H54 (cell line): ENCODE measurements at places on chromosomes 11 and 22.

- no peak for DNase-seq
These were observed 27.7 kb downstream of the SLC36A4 start for GRCh38 chr11:93169950-93170561.

- no peak for DNase-seq
These were observed 104.7 kb upstream of the GUCY1A2 start for GRCh38 chr11:107123022-107123421.

GRCh38 chr11:78560826-78561484, 13.7 kb downstream of the NARS2 start:
- no peak for DNase-seq

DNA sequence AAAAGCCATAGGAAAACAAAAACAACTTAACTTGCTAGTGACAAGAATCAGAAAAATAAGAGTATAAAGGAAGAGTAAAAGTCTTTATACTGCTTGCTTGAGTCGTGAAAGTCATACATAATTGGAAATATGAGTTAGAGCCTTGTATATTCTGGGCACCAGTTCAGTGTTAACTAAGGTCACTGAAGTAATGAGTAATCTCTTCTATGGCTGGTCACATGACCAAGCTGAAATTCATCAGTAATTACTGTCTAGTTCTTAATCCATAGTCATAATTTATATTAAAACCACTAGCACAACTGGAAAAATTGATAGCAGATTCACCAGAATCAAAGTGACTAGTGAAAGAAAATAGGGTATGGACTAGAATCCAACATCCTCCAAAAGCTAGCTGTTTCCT, 84.4 kb upstream of the SLC5A12 start:
- DNase-seq, result no peak

DNA sequence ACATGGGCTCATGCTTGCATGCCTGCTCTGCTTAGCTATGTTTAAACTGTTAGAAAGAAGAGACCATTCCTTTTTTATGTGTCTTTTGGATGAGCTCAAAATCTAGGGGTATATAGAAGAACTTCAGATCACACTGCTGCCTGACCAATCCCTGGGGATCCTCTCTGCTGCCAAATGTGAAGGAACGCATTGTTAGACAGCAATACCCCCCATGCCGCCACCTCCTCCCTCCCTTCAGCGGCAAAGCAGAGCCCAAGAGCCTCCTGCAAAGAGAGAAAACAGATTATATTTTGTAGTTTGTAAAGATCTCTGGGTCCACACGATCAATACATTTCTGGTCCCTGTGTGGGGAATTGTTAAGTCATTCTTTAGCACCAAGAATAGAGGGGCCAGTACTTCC, 677.6 kb downstream of the NTM start:
- no peak for DNase-seq

DNA sequence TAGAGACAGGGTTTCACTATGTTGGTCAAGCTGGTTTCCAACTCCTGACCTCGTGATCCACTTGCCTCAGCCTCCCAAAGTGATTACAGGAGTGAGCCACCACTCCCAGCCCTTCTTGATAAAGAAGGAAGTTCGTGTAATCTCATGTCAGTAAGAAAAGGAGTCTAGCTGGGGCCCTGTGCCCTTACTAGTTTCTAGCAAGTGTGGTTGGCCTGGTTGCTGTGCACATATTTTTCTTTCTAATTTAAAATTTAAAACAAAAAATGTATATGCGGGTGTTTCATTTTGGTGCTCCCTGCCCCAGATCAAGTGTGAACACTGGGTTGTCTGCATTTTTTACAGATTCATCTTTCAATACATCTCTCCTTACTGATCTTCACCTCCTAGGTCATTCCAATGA, 770.8 kb upstream of the TENM4 start:
- no peak for DNase-seq

DNA sequence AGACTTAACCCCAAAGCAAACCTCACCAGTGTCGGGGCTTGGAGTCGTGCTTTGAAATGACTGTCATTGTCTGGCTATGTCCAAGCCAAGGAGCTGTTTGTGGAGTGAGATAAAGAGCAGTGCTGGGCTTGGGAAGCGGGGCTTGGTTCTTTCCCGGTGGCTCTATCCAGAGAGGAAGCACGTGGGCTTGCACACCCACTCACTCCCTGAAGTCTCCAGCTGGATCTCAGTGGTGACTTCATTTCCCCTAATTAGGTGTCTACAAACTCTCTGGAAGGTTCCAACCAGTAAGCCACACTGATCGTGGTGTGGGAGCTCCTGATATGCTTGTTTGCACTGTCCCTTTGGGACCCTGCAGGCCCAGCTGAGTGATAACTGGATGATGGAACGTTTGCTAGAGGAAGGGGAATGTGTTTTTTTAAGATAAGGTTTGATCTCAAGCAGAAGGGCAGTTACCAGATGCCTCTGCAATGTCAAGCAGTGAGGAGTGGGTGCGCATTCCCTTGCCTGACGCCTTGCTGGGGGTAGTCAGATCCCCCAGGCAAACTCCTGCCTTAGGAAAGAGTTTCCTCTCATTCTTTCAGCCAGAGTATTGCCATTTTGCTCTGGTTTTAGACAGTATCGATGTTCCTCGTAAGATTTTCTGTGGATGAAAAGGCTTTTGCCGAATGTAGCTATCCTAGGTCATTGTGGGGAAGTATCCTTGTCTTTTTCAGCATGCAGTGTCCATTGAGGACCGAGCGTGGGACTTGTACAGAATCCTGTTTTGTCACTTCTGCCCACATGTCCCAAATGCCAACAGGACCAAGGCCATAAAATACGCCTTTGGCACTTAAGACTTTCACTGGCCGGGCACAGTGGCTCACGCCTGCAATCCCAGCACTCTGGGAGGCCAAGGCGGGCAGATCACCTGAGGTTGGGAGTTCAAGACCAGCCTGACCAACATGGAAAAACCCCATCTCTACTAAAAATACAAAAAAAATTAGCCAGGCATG, 90.9 kb downstream of the MICAL2 start:
- no peak for DNase-seq

- no peak for DNase-seq
These were observed 268.4 kb downstream of the NELL1 start for GRCh38 chr11:20937826-20938225.

DNA sequence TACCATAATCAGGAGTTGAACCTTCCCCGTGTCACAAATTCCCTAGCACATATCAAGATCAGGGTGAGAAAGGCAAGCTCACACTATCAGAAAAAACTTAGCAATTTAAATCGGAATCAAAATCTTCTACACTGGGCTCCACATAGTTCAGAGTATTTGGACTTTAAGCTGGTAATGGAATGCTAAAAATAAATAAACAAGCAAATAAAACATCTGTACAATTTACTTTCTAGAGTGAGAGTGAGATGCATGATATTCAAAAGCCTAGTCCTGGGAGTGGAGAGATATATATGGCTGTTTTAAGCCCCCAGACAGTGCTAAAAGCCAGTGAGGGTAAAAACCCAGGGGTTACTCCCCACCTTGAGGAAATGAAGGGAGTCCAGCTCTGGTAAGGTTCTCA, 380.6 kb downstream of the SOX6 start:
- DNase-seq, result no peak

GRCh38 chr22:48199667-48200066, 1437.2 kb downstream of the TBC1D22A start:
- DNase-seq, result no peak

DNA sequence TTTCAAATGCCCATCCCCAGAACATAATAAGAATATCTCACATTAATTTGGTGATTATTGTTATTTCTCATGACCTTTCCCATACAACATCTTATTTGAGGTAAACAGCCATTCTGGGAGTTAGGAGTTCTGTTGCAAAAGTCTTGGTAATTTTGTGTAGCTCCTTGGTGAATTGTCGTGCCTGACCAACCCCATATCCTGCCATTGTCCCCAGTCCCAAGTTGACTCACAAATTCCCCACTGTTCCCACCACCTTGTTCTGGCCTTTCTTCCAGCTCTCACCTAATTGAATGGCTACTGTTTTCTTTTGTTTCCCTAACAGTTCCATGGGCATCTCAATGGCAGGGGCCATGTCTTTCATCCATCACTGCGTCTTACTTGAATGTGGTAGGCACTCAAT, 8.0 kb downstream of the MTNR1B start:
- no peak for DNase-seq

- DNase-seq, result no peak
These were observed 34.6 kb downstream of the SPECC1L start for GRCh38 chr22:24305260-24305692.

- no peak for DNase-seq
These were observed 46.6 kb downstream of the LRRC32 start for GRCh38 chr11:76623884-76624419.

DNA sequence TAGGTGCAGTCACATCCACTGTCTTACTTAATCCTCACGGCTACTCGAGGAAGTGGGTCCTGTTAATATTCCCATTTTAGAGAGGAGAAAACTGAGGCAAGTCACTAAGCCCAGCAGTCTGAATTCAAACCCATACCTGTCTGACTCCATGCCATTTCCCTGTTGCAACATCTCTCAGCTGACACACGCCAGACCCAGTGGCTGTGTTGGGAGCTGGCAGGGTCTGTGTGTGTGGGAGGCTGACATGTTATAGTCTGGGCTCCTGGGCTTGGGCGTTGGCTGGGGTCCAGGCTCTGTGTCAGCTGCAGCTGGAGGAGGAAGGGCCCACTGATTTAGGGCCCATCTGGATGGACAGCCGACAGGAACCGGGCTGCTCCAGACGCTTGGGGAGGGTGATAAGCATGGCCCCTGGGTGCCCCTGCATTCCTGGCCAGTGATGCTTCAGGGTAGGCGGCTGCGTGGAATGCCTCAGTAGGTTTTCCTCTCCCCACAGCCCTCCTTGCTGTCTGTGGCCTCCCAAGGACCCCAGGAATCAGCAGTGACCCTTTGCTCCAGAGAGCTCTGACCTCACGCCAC, 562.5 kb downstream of the MN1 start:
- DNase-seq, result peak; percentile 74

DNA sequence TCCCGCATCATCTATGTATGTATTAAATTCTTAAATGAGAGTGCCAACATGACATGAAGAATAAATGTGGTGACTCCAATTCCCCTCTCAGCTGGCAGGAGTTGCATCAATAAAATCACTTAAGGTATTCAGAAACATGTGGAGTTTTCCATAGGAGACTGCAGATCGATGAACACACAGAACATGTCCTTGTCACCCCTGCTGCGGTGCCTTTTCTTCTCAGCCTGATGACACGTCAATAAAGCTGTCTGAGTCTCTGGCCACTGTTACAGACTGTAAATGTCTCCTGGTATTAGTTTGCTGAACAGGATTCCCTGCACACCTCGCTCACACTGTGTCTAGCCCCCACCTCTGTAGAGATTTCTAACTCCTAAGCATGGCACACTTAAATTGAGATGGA, 460.5 kb downstream of the LRRC4C start:
- DNase-seq, result no peak

GRCh38 chr11:28529540-28530410, 421.6 kb downstream of the METTL15 start:
- DNase-seq, result no peak

- DNase-seq, result no peak
These were observed 265.4 kb downstream of the CADM1 start for GRCh38 chr11:115238791-115239190.

DNA sequence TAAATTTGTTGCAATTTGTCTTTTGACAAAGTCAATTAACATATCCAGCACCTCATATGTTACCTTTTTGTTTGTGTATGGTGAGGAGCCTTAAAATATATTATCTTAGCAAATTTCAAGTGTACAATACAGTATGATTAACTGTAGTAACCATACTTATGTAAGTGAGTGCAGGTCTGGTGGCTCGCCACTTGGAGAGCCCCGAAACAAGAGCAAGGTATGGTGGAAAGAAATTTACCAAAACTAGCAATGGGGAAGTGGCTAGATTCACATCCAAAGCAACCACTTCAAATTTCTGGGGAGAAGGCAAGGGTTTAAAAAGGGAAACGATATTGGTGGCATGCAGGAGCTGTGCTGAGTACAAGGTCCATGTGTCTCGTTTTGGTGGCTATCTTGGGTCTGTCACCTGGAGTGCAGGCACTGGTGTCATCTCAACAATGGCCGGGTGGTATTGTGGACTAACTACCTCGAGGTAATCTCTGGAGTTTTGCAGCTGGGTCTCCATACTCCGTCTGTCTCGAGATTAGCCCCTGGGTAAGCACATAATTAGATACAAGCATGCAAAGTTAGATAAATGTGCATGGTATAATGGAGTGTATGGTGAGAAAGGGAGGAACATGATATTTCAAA, 8.2 kb upstream of the FNBP4 start:
- DNase-seq, result no peak

DNA sequence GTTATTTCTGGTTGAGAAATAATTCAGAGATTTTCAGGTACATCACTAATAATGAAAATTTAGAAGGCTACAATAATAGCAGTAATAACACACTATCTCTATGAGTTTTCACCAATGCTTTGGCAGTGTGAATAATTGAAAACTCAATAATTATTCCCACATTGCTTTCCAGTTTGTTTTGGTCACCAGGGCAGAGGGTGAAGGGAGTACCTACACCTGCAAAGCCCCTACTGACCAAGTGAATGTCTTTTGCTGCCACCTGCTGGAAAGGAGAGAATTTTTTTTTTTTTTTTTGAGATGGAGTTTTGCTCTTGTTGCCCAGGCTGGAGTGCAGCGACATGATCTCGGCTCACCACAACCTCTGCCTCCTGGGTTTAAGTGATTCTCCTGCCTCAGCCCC, 3.2 kb downstream of the NELL1 start:
- DNase-seq, result no peak

GRCh38 chr11:60813324-60813723, 28.2 kb downstream of the MS4A10 start:
- no peak for DNase-seq

- DNase-seq, result no peak
These were observed 12.9 kb downstream of the SERPINH1 start for GRCh38 chr11:75574698-75575602.

- no peak for DNase-seq
These were observed 39.8 kb upstream of the MUC5AC start for GRCh38 chr11:1117992-1118391.

- DNase-seq, result no peak
These were observed 75.4 kb downstream of the ZBTB16 start for GRCh38 chr11:114134870-114135269.

- DNase-seq, result no peak
These were observed 10.3 kb upstream of the NEFH start for GRCh38 chr22:29469755-29470154.

- no peak for DNase-seq
These were observed 87.0 kb downstream of the SCN3B start for GRCh38 chr11:123567466-123567865.

DNA sequence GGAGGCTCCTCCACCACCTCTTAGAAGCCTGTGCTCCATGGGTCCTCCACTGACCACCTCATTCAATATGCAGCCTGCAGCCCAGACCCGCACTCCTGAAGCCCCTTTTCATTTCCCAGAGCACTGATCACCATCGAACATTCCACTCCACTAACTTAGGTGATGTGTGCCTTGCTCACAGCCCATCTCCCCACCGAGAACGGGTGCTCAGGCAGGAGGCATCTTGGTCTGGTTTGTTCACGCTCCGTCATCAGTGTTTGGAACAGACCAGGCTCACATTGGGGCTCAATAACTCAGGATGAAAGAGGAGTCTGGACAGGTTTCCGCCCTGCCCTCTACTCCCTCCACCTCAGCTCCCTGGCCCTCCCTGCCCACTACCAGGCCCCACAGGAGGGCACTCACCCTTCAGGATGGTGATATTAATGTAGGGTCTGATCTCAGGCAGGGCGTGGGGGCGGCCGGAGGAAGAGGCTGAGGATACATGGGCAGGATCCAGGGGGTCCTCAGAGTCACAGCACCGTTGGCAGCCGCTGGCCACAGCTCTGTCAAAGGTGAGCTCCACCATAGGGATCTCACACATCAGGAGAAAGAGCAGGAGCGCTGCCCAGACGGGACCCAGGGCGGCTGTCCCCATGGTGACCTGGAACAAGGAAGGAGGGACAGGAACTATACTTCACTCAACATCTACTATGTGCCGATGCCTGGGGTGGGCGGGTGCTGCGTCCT, 3.1 kb downstream of the C1QTNF6 start:
- no peak for DNase-seq
